DMS79 (cell line): ENCODE measurements at places on chromosomes 12 and 14.

DNA sequence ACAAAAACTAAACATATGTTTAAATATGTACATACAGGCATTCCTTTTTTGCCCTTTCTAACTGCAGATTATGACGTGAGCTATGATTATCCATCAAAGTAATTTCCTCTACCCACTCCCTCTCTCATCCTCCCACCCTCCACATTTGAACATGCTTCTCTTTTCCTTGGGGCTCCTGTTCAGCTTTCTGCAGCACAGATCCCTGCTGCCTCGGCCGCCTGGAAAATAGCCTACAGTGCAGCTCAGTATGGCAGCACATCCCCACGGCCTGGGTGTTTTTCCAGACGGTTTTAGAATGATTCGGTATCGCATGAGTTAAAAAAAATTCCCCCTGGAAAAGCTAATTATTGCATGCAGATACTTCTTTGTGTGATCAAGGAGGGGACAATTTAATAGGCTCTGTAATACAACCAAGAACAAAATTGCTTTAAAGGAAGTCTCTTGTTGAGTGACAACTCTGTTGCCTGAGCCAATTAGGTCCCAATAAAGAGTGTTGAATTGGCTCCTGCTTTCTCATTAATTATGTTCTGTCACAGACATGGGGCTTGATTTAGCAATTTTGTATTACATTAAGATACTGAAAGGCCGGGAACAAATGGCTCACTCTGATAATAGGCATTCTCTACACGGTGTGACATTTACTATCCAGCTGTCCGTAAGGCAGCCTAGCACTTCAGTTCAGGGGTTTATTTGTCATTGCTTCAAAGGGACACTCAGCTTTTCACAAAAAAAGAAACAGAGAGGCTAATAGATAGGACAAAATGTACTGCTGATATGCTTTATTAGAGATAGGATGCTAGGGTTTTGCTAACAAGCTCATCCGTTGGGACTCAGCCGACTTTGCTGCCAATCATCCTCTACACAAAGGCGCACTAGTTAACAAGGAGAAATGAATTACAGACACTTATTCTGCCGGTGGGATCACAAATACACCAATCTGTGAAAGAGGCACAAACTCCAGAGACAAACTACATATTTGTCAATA, 285.8 kb upstream of the G2E3 start:
- no peak for DNase-seq

DNA sequence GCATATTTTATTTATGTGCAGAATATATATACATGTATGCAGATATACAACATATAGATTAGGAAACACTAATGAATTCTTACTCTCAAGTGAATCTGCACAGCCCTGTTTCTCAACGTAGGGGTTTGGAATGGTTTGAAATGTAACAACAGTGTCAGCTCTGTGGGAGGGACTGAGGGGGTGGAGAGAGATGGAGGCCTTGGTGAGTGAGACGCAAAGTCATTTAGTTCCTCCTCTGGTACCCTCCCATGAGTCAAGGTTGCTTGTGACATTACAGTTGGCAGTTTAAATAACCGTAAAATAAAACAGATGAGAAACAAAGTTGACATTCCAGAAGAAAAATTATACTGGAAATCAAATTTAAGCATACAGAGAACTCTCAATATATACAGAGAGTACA, 313.0 kb upstream of the PRKD1 start:
- DNase-seq = no peak

- no peak for DNase-seq
These were observed 18.1 kb downstream of the CDKN1B start for GRCh38 chr12:12735301-12735700.

GRCh38 chr14:28613532-28613931, 153.1 kb upstream of the FOXG1 start:
- DNase-seq = no peak
